Vagina (tissue), 2 donors: ENCODE measurements at places on chromosomes 2 and 18. TPM values are rescaled to one million over a fixed set of nuclear protein-coding genes. Genes with fewer than 3 reads are reported as not detected.

DNA sequence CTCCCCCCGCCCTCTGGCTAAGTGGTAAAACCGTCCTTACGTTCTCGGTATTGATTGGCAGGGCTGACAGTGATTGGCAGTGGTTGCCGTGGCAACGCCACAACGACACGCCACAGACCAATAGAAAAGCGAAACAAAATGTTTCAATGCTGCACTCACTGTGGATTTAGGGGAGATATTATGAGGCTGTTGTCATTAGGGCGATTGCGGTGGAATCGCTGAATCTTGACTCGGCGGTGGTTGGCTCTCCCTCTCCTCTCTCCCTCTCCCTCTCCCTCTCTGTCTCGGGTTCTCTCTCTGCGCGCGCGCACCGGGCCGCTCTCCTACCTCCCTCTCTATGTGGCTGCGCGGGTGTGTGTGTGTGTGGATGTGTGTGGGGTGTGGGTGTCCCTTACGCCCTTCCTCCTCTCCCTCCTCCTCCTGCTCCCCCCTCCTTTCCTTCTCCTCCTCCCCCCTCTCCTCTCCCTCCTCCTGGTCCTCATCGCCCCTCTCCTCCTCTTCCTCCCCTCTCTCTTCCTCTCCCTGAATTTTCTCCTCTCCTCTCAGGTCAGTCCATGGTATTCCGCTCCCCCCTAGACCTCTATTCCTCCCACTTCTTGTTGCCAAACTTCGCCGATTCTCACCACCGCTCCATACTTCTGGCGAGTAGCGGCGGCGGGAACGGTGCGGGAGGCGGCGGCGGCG lies at the start of gene SIX3:
TSS of gene SIX3 (plus strand) at position 152 of the 684 bp plus-strand sequence. CDS start at position 555, 403 bp downstream.
- DNase-seq = no peak

DNA sequence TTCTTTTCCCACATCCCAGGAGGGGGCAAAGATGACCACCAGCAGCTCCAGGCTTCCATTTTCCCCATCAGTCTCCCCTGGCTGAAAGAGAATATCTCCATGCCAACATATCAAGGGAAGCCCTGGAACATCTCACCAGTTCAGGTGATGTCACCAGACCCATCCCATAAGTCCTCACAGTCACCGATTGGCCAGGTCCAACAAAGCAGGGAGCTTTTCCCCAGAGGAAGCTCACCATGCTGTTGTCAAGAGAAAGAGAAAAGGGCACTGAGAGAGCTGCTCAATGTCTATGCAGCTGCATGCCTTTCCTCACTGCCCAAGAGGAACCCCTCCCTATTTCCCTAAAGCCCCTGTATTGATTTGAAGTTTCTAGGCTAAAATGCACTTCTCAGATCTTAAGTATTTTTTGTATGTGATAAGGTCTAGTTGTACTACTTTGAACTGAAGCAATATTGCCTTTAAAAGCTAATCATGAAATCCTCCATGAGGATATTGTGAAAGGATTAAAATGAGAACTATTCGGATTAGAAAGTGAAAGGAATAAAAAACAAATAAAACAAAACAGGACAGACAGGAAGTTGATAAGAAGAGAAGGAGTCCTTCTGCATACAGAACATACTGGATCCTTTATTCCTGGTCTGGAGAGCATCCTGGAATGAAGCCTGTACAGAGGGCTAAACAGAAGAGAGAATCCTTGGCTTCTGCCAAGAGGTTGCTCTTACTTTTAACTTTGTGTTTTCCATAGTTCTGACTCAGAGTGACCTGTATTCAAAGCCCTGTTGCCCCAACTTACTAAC lies 45.2 kb upstream of the CTIF start:
- no peak for DNase-seq

DNA sequence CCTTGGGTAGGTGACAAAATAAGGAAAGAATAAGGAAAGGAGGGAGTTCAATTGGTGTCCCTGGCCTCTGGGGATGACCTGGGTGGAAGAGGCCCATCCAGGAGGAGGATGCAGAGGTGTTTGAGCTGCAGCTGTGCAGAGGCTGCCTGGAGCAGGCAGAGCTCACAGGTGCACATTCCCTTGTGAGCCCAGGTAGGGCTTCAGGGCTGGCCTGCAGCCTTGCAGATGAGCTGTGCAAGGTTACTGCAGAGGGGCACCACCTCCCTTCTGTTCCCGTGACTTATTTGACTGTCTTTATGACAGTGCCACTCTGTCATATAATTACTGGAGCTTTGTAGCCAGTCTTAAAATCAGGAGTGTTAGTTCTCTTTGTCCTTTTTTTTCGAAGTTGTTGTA lies 263.2 kb upstream of the HS6ST1 start:
- DNase-seq = no peak

- DNase-seq = no peak
Measured at GRCh38 chr18:37364237-37364636, 201.4 kb downstream of the CELF4 start.

DNA sequence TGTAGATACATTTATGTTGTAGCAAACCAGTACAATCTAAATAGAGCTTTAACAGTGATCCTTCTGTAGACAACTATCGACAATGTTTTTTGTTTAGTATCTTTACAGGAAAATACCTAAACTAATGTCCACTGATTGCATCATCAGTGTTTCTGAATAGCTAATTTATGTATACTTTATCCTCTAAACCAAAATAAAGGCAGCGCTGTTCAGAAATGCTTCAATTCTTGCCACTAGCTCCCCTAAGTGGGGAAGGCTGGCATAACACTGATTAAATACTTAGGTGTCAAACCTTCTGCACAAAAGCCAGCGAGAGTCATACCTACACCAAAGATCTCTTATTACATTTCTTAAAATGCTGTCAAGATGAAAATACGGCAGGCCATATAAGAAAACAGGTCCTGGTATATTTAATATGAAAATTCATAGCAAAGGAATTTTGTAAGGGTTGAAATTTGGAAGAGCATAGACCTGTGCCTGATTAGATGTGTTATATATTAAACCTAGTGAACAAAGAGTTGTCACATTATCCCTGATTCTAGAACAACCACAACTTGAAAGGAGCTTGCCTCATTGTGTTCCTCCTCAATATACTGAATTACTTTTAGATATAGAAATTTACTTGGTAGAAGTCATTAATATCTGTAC lies 1693.4 kb upstream of the SLC39A10 start:
- no peak for DNase-seq

DNA sequence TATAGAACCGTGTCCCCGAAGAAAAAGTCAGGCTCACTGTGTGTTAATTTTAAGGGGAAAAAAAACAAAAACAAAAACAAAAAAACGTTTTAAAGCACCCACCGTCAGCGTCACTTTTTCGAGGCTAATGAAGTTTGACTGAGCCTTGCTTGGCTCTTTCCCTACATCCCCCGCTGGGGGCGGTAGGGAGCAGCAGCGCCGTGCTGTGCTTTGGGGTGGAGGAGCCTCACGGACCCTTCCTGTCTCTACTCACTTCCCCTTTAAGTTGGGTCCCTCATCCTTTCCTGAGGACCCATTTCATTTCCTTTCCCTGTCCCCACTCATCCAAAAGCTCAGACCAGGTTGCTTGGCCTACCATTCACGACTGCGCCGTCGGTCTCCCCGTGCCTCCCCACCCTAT lies 82.8 kb upstream of the RPL31 start:
- DNase-seq = no peak

- no peak for DNase-seq
Measured at GRCh38 chr18:70415823-70416488, 127.1 kb downstream of the SOCS6 start.

GRCh38 chr2:224286923-224287322 lies 115.0 kb downstream of the FAM124B start:
- no peak for DNase-seq

DNA sequence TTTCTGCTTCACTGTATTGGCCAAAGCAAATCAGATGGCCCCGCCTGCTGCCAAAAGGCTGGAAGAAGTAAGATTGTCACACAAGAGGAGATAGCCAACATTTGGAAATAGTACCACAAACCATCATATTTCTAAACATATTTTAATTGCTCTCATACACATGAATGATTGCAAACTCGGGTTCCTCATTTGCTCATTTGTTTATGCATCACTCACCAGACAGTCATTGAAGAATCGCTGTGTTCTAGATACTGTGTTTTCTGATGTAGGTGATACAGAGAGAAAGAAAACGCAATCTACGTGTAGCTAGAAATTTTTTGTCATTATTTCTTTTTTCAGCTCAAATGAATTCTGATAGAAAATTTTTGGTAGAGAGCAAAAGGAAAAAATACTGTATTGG lies 1103.4 kb downstream of the TSN start:
- DNase-seq = no peak

The TUBA3E gene
- total RNA-seq = not detected

The CRYBA2 gene
- not detected for total RNA-seq

The EVX2 gene
- total RNA-seq = 0.98 TPM

The FEZ2 gene
- 39.3 TPM for total RNA-seq

The MC2R gene
- total RNA-seq = not detected

The TXNDC2 gene
- total RNA-seq = 0.49 TPM

The PMAIP1 gene
- total RNA-seq = 7.4 TPM

The COL4A3 gene
- total RNA-seq = 1.5 TPM

The ANKRD30BL gene
- 1.2 TPM for total RNA-seq
